ENCODE measurements at places on chromosomes 7 and 10. TPM values are rescaled to one million over a fixed set of nuclear protein-coding genes. Genes with fewer than 3 reads are reported as not detected.

DNA sequence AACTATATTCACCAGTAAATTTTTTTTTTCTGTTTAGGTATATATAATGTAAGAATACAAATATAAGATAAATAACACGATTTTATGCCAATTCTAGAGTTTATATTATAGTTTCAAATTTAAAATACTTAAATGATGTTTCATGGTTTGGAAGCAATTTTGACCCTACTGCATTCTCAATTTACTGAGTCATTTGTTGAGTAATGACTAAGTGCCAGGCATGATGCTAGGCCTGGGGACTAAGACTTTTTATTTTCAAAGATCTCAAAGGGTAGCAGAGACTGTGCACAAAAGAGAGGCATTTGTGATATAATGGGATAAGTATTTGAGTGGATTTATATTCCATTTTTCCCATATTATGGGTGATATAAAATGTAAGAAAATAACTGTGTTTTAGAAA lies 78.9 kb upstream of the SMIM30 start:
- H3K36me3 ChIP-seq, result no peaks in the 10 kb centered on the region
- H3K4me3 ChIP-seq, result no peak overlapping the region

DNA sequence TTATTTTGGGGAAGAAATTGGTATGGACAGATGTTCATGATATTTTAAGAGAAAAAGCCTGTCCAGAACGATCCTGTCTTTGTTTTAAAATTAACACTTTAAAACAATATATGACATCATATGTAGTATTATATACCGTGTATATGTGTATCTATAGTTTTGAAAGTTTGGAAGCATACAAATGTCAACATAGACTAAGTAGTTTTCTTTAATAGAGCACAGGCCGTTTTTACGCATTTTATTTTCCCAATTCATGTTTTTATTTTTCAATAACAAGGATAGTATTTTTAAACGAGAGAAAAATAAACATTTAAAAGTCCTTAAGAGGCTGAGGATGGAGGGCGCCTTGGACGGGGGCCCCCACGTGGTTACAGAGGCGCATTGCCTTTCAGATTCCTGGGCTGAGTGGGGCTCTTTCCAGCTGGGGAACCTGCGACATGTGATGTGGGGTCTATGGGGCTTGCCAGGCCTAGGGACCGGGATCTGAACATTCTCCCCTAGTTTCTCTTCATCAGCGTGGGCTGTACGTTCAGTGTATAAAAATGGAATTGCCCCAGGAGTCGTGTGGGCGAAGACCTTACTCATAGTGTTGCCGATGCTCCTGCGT lies 127.8 kb upstream of the ZNF746 start:
- peaks cover 8% of the 10 kb centered on the region for H3K27me3 ChIP-seq
- H3K27ac ChIP-seq, result peak overlapping the region; percentile 13
- peaks cover 24% of the 10 kb centered on the region for H3K4me1 ChIP-seq
- peaks cover 3% of the 10 kb centered on the region for H3K36me3 ChIP-seq
- DNase-seq, result no peak

The LANCL2 gene
- total RNA-seq, result 12.6 TPM

The C10orf53 gene
- not detected for total RNA-seq

The TAS2R3 gene
- total RNA-seq, result 1.6 TPM

DNA sequence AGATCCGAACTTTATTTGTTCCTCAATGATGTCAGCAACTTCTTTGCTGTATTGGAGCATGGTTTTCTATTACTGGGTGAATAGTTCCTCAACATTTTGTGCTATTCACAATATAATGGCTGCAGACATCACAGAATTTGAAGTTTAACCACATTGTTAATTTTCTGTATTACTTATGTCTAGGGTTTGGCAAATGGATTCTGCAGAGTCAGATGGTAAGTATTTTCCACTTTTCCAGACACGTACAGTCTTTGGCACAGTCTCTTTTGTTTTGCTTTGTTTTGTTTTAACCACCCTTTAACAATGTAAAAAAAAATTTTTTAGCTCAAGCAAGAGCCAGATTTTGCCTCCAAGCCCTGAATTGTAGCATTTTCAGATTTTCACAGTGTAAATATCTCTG lies 36.8 kb upstream of the FOXK1 start:
- no peak overlapping the region for H3K27ac ChIP-seq
- H3K36me3 ChIP-seq, result no peaks in the 10 kb centered on the region
- no peak overlapping the region for H3K4me3 ChIP-seq
- no peak for DNase-seq

- H3K4me3 ChIP-seq, result no peak overlapping the region
- peaks cover 5% of the 10 kb centered on the region for H3K4me1 ChIP-seq
- H3K27ac ChIP-seq, result no peak overlapping the region
- H3K36me3 ChIP-seq, result no peaks in the 10 kb centered on the region
Observed at GRCh38 chr10:62619413-62619738, 185.1 kb upstream of the ADO start.

DNA sequence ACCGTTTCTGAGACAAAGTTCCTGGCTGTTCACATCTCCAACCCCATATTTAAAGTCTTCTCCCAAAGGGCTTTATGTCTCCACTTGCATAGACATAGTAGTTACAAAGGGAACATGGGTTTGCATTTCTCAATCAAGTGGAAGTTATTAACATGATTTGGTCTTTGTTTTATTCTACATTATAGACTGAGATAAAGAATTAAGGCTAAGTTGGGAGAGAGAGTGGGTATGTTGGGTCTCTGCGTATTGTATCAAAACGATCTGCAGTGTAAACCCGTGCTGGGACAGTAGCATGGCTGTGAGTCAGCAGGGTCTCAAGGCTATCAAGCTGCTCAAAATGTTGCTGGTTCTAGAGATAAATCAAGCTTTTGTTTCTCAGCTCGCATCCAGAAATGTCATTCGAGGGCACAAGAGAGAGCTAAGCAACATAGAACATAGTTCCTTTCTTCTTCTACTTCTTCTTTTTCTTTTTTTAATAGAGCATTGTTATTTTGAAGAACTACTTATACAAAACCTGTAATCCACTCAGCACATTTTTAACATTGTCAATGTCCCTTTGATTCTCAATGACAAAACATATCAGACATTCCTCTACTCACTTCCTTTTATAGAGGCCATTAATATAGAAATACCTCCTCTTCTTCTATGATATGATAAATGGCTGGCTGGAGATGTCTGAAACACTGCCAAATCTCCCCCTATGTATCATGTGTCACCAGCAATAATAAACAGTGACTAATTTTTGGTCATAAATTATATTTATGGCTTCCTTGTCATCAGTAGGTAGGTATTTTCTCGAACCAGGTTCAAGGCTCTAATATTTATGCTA lies 34.5 kb upstream of the RHOBTB1 start:
- H3K27me3 ChIP-seq, result no peaks in the 10 kb centered on the region
- H3K4me1 ChIP-seq, result peaks cover 35% of the 10 kb centered on the region
- H3K27ac ChIP-seq, result no peak overlapping the region

The ZCWPW1 gene
- total RNA-seq, result 4.4 TPM

DNA sequence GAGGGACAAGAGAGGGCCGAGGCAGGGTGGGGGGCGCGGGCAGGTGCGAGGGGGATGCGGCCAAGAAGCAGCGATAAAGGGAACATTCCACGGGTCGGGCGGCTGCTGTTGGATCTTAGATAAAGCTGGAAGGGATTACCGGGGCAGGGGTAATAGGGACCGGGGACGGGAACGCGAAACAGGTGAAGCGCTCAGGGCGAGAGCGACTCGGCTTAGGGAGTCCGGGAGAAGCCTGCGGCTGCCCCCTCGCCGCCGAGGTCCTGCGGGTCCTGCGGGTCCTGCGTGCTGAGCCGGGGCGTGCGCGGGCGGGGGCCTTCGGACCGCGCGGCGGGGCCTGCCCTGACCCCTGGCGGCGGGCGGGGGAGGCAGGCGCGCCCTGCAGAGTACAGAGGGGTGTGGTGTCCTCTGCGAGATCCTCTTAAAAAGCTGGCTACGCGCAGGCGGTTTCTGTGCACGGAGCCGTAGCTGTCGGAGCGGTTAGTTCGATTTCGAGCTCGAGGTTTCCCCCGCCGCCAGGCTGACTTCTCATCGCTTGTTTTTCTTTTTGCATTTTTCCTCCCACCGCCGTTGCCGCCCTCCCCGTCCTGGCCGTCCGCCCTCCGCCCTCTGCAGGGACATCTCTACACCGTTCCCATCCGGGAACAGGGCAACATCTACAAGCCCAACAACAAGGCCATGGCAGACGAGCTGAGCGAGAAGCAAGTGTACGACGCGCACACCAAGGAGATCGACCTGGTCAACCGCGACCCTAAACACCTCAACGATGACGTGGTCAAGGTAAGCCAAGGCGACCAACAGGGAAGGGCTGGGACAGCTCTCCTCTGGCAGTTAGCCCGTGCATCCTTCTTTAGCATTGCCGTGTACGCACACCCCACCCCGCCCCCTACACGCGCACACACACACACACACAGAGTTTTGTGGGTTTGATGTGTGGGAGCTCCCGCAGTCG lies 1.4 kb downstream of the CAV1 start:
- peak overlapping the region; percentile 99 for H3K27ac ChIP-seq
- DNase-seq, result peak; percentile 95
- H3K4me3 ChIP-seq, result peak overlapping the region; percentile 89
- H3K36me3 ChIP-seq, result peaks cover 28% of the 10 kb centered on the region

The CNPY1 gene
- not detected for total RNA-seq

DNA sequence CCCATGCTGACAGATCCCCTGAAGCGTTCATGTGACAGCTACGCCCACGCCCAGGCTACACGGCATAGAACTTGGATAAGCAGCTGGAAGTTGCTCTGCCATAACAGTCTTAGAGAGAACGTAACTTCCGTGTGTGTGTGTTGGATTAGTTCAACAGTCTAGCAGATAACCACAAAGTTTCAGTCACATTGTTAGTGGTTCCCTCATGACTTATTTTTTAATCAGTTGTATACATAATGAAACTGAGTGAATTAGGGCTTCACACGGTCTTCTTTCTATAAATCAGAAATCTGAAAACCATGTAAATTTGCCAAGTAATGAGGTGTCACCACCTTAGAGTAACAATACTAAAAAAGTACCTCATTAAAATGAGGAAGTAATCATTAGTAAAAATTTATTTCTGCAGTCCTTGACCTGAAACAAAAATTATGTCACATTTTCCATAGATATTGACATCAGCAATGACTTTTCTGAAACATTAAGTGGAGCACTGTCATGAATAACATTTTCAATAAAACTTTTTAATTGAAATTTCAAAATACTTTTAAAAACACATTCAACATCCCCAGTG lies 21.7 kb upstream of the MACC1 start:
- H3K27ac ChIP-seq, result no peak overlapping the region
- no peak overlapping the region for H3K4me3 ChIP-seq
- H3K4me1 ChIP-seq, result peaks cover 19% of the 10 kb centered on the region
- H3K27me3 ChIP-seq, result no peaks in the 10 kb centered on the region
- no peak for DNase-seq

GRCh38 chr7:19715499-19715898 lies 6.7 kb upstream of the POLR1F start:
- H3K4me1 ChIP-seq, result no peaks in the 10 kb centered on the region
- H3K4me3 ChIP-seq, result no peak overlapping the region
- no peak overlapping the region for H3K27ac ChIP-seq
- DNase-seq, result no peak
- no peaks in the 10 kb centered on the region for H3K36me3 ChIP-seq
- peaks cover 60% of the 10 kb centered on the region for H3K27me3 ChIP-seq

GRCh38 chr7:22896917-22897316 lies 74.3 kb upstream of the TOMM7 start:
- H3K27me3 ChIP-seq, result no peaks in the 10 kb centered on the region
- no peak for DNase-seq
- peaks cover 3% of the 10 kb centered on the region for H3K4me1 ChIP-seq
- no peak overlapping the region for H3K4me3 ChIP-seq

The ZPBP gene
- total RNA-seq, result not detected

GRCh38 chr10:43352951-43353350 lies 18.5 kb upstream of the FXYD4 start:
- DNase-seq, result no peak
- H3K4me1 ChIP-seq, result peaks cover 18% of the 10 kb centered on the region
- no peaks in the 10 kb centered on the region for H3K36me3 ChIP-seq
- peaks cover 8% of the 10 kb centered on the region for H3K27me3 ChIP-seq
- H3K27ac ChIP-seq, result no peak overlapping the region

GRCh38 chr7:80679921-80680907 lies 41.8 kb downstream of the CD36 start:
- no peaks in the 10 kb centered on the region for H3K4me1 ChIP-seq
- H3K27me3 ChIP-seq, result no peaks in the 10 kb centered on the region
- H3K27ac ChIP-seq, result no peak overlapping the region
- no peak for DNase-seq

The CEP55 gene
- 9.5 TPM for total RNA-seq

- no peak for DNase-seq
- no peaks in the 10 kb centered on the region for H3K4me1 ChIP-seq
- no peak overlapping the region for H3K4me3 ChIP-seq
- H3K27ac ChIP-seq, result no peak overlapping the region
- peaks cover 37% of the 10 kb centered on the region for H3K36me3 ChIP-seq
- no peaks in the 10 kb centered on the region for H3K27me3 ChIP-seq
Observed at GRCh38 chr10:68032113-68032512, 43.0 kb downstream of the HERC4 start.

The CYP3A7 gene
- total RNA-seq, result not detected

- H3K4me3 ChIP-seq, result no peak overlapping the region
- no peak for DNase-seq
- H3K27me3 ChIP-seq, result peaks cover 11% of the 10 kb centered on the region
- no peaks in the 10 kb centered on the region for H3K36me3 ChIP-seq
- no peaks in the 10 kb centered on the region for H3K4me1 ChIP-seq
- H3K27ac ChIP-seq, result no peak overlapping the region
Observed at GRCh38 chr10:60009276-60009675, 102.9 kb upstream of the CCDC6 start.

The FAM237B gene
- total RNA-seq, result not detected

DNA sequence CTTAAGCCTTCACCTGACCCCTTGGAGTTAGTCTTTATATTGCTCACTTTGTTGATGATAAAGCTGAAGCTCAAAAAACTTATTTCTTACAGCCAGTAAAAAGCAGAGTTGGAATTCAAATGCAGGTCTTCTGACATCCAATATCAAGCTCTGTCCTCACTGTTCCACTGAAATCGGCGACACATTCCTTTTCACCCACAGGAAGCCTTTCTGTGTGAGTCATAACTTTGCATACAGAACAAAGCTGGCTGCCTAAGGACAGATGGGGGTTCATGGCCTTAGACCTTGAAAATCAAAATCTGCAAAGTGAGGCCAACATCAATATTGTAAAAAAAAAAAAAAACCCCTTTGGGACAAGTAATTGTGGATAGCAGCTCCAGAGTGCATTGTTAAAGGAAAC lies 21.8 kb upstream of the AKR1B1 start:
- no peak for DNase-seq
- no peak overlapping the region for H3K4me3 ChIP-seq
- no peaks in the 10 kb centered on the region for H3K27me3 ChIP-seq
- H3K36me3 ChIP-seq, result no peaks in the 10 kb centered on the region

The MPLKIP gene
- total RNA-seq, result 42.7 TPM

Measured in osteocyte (in vitro differentiated cells).